CD4-positive, alpha-beta memory T cell (primary cell): ENCODE measurements at places on chromosomes 7 and 10. TPM values are rescaled to one million over a fixed set of nuclear protein-coding genes. Genes with fewer than 3 reads are reported as not detected.

Gene LOXL4
- polyA plus RNA-seq = not detected

Gene SCART1
- 1.2 TPM for polyA plus RNA-seq

Gene MSS51
- polyA plus RNA-seq = not detected

Gene BLNK
- polyA plus RNA-seq = not detected

Gene HYAL4
- not detected for polyA plus RNA-seq

Gene FRMPD2
- polyA plus RNA-seq = not detected

Gene POLD2
- 94.4 TPM for polyA plus RNA-seq

DNA sequence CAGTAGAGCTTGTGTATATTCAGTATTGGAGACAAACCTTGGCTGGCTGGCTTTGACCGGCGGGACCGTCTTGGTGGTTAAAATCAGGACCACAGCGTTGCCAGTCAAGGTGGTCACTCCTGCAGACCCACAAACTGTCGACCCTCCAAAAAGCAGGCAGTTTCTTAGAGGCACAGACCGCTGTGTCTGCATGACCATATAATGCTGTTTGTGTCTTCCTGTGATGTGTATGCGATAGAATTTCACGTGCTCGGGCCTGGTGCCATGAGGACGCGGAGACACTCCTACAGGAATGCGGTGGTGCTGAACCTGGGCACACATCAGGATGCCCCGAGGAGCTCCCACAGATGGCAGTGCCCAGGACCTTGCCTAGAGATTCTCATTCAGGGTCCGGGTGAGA is 34.8 kb downstream of the BNIP3 start:
- no peak for DNase-seq

- DNase-seq = no peak
Measured at GRCh38 chr10:80416479-80417098, 8.2 kb downstream of the PRXL2A start.

DNA sequence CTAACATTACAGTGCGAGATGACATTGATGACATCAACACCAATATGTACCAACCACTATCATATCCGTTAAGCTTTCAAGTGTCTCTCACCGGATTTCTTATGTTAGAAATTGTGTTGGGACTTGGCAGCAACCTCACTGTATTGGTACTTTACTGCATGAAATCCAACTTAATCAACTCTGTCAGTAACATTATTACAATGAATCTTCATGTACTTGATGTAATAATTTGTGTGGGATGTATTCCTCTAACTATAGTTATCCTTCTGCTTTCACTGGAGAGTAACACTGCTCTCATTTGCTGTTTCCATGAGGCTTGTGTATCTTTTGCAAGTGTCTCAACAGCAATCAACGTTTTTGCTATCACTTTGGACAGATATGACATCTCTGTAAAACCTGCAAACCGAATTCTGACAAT is 4.3 kb downstream of the GPR22 start:
- no peak for DNase-seq

DNA sequence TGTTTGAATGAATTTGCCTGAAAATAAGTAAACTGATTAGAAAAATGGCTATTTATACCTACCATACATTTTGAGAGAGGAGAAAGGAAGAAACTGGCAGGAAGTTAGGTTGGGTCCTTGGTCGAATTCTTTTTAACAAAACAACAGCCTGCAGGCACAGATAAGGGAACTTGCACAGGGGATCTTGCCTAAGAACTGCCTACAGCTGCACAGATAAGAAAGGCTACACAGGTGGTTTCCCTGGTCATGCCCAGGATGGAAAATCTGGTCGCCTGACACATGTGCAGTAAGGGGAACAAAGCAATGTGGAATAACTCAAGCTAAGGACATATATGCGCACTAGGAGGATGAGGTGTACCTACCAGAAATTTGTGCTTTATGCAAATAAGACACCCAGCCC is 732.1 kb upstream of the POT1 start:
- no peak for DNase-seq

- no peak for DNase-seq
Measured at GRCh38 chr7:34838329-34838728, 180.3 kb downstream of the NPSR1 start.

DNA sequence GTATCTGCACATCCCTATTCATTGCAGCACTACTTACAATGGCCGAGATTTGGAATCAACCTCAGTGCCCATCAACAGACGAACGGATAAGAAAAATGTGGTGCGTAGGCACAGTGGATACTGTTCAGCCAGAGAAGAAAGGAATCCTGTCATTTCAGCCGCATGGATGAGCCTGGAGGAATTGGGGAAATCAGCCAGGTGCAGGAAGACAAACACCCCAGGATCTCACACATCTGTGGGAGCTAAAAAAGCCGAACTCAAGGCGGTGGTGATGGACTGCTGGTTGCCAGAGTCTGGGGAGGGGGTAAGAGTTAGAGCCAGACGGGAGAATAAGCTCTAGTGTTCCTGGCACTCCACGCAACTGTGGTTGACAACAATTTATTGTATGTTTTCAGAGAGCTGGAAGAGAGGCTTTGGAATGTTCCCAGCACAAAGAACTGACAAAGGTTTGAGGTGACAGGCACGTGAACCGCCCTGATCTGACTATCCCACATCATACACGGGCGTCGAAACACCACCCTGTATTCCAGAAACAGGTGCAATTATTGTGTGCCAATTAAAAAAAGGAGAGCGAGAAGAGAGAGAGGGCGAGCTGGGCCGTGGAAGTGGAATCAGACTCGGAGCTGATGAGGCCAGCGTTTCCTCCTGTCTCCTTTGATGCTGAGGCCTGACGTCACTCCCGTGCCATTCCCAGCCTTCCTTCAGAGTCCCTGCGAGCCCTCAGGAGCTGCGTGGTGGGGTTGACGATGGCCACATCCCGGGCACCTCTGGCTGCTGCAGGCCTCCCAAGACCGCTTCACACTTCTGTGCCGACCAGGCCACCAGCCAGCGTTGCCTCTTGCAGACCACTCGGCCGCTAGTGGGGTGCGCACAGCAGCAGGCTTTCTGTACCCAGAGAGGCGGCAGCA is 189.5 kb downstream of the DNAJB6 start:
- no peak for DNase-seq

DNA sequence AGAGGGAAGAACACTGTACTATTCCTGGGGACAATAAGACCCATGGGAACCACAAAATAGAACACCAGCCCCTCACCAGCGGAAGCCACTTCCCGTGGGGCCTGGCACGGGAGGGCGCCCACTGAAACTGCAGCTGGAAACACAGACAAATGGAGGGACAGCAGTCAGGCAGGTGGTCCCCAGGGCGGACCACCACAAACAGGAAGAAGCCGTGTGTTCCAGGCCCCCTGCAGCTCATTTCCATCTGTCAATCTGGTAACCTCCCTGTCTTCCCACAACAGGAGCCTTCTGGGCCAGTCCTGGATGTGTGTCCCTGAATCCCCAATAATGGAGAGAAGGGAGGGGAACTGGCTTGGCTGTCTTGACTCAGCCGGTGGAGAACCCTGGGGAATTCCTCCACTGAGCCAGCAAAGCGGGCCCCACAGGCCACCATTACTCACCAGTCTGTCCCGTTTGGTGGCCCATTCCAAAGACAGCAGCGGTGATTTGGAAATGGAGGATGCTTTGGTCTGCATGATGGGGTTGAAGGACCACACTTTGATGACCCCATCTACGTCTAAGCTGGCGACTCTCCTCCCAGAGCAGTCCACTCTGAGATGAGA is 16.7 kb downstream of the WDR91 start:
- DNase-seq = no peak

GRCh38 chr7:134865001-134865845 is 85.8 kb downstream of the CALD1 start:
- DNase-seq = peak; percentile 60
